ENCODE measurements at places on chromosomes 3 and 15.

GRCh38 chr15:84749111-84749991 lies 959 bp downstream of the ZNF592 start:
- peak; percentile 21 for DNase-seq

DNA sequence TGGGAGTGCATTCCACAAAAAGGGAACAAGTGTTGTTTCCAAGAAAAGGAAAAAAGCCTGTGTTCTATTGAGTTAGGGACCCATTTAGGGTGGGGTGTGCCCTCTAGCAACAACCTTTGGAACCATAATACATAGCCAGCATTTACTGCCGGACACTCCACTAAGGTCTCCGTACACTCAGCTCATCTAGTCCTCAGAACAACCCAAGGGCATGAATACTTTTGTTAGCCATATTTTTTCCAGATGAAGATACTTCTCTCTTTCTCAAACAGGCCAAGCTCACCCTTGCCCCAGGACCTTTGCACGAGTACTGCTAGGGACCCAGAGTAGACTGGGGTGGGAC lies 46.2 kb downstream of the GLDN start:
- no peak for DNase-seq

- DNase-seq = no peak
These were observed 983.7 kb downstream of the MCTP2 start for GRCh38 chr15:95215017-95215416.

- no peak for DNase-seq
These were observed 69.5 kb upstream of the PRICKLE2 start for GRCh38 chr3:64294771-64295170.

GRCh38 chr3:183481582-183481981 lies 53.2 kb upstream of the MCF2L2 start:
- DNase-seq = no peak

- DNase-seq = no peak
These were observed 16.5 kb upstream of the PLOD2 start for GRCh38 chr3:146177519-146177918.

DNA sequence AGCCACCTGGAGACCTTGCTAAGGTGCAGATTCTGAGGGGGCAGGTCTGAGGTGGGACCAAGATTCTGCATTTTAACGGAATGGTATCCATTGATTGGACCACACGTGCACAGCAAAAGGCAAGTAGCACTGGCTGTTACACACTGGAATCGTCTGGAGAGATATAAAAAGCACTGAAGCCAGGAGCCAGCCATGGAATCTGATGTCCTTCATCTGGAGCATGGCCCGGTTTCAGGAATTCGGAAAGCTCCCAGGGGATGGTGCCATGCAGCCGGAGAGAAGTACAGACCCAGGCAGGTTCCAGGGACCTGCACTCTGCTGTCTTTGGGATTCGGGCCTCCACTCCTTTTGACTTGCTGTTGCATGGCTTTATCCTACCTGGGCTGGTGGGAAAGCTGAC lies 28.8 kb upstream of the PRR20G start:
- DNase-seq = no peak

DNA sequence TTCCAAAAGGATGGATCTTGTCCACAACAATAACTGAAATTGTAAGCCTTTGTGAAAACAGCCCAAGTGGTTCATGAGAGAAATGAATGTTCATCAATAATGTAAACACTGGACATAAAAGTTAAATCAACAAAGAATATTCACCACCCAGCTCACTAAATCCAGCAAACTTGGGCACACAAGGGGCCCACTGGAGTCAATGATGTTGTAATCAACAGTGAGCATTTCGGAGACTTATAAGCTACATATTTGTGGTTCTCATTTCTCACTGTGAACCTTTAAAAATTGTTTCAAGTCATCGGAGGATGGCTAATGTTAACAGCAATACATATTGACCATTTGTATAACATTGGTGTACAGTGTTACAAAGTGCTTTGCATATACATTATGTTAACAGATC lies 63.1 kb downstream of the VGLL4 start:
- no peak for DNase-seq

- no peak for DNase-seq
These were observed 520 bp downstream of the ZNF654 start for GRCh38 chr3:88059380-88060170.

DNA sequence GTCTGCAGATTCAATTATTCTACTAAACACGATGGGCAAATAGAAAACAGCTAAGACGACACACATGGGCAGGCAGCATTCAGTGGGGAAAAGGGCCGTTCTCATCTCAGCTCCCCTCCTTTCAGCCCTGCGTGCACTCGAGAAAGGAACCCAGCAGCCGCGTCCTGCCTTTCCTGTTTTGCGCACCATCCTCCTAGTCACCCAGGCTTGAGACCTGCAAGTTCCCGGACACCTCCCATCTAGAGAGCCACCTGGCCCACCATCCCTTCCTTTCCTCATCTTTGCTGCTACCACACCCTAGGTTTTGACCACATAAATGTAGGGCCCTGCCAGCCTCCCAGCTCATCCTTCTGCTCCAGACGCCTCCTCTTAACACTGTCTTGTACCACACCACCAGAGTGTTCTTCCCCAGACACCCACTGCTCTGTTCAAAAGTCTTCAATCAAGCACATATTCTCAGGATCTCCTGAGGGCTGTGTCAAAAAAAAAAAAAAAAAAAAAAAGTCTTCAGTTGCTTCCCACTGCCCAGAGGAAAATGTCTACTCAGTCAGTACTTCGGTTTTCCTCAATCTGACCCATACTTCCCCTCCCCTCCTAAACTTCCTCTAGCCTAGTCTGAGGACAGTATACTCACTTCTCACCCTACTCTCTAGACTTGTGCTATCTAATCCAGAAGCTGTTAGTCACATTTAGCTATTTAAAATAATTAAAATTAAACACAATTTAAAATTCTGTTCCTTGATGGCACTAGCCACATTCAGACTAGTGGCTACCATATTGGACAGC lies 182.0 kb downstream of the STT3B start:
- no peak for DNase-seq

All from SIG-M5 (cell line).